ENCODE measurements at places on chromosomes 6 and 20. TPM values are rescaled to one million over a fixed set of nuclear protein-coding genes. Genes with fewer than 3 reads are reported as not detected.
A peak's percentile ranks its signal among the peaks of the same experiment; 100 is the strongest.

DNA sequence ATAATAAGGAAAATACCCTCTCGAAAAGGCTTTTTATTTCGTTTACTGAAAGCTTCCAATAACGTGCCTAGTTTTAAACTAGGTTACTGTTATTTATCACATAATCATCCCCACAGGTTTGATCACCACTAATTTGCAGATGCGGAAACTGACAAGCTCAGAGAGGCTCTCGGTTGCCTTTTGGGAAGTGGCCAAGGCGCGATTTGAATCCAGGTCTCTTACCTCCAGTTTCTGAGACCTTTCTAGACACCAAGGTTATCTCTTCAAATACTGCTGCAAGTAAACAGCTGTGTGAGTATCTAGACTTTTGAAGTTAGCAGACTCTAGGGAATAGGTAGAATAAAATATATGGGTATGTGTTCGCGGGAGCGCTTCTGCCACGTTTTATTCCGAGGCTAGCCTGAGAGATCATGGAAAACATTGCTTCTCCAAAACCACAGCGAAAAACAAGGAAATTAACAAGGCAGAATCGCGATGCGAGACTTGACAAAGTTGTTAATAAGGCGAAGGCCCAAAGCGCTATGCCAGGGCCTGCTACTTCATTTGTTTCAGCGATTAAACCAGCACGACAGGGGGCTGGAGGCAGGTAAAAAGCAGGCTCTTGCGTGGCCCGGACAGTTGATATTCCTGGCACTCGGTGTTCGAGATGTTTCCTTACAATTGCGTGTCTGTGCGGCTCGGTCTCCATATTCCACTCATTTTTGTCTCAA is 1.8 kb upstream of the JARID2 start:
- peak; percentile 14 for DNase-seq

- no peak for DNase-seq
Measured at GRCh38 chr6:106005954-106006353, 80.2 kb upstream of the PRDM1 start.

DNA sequence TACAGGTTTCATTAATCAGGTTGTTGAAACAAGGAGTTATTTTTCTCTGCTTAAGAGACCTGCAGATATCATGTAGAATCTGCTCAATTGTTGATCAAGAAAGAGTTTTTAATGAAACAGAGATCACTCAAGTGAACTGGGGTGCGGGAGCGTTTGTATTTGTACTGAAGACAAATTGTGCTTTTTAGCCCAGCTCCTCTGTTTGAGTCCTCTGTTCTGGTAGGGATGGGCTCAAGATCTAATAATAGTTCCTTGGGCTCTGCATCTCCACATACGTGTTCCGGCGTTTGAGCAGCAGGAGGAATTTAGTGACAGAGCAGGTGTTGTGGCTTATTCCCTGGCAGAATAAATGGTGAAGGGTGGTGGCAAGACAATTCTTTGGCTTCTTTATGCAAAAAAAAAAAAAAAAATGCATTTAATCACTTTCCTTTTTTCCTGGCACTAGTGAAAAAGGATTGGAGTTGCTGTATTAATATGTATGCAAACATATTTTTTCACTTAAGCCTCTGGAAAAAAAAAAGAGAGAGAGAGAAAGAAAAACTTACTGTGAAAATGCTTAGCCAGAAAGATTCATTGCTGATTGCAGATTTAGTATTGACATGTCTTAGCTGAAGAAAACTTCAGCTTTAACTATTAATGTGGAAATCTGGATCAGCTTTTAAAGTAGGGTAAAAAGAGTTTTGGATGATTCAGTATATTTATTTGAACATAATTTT is 4.0 kb downstream of the CITED2 start:
- DNase-seq = peak; percentile 63

CCN6 gene
- not detected for total RNA-seq

- DNase-seq = peak; percentile 10
Measured at GRCh38 chr6:52975580-52975979, 19.5 kb downstream of the GSTA4 start.

DNA sequence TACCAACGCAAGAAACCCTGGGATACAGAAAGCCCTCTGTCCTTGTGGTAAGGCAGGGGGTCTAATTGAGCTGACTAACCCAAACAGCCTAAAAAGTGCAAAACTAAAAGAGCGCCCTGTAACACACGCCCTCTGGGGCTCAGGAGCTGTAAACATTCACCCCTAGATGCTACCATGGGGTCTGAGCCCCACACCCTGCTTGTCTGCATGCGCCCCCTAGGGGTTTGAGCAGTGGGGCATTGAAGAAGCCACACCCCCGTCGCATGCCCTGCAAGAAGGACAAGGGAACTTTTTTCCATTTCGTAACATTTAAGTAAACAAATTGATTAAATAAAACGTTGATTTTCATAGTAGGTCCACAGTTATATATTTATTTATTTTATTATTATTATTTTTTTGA is 616.9 kb upstream of the MAN1A1 start:
- no peak for DNase-seq

DNA sequence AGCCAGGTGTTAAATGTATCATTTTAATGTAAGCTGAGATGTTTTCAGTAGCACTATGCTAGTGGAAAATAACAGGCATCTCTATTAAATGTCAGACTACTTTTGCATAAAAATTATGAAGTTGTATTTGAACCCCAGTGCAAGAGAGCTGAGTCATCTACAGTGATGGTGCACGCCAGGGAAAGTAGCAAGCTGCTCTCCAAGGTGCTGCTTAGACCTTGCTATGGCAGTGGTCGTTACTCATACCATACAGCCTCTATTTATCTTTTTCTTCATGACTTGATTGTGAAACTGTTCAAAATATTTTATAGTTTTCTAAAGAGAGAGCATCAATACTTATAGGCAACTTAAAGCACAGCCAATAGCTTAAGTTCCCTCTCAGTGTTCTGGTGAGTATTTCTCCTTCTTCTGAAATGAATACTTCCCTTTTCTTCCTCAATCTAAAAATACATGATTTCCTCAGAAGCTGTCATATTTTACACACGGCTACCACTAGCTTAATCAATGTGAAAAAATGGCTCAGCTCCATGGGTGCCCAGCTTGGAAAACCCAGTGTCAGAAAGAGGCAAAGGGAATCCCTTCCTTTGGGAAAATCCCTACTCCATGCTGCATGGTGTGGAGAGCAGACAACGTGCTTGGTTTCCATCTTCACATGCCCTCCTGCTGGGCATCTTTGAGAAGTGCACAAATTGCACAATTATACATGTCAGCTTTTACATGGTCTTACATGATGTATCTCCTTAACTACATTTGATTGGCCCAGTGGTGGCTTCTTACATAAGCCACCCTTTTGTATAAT is 105.6 kb downstream of the ELOVL4 start:
- no peak for DNase-seq

BHLHE23 gene
- not detected for total RNA-seq

ATRN gene
- 9.0 TPM for total RNA-seq

- no peak for DNase-seq
Measured at GRCh38 chr6:149513915-149514314, 29.1 kb upstream of the ZC3H12D start.

DNA sequence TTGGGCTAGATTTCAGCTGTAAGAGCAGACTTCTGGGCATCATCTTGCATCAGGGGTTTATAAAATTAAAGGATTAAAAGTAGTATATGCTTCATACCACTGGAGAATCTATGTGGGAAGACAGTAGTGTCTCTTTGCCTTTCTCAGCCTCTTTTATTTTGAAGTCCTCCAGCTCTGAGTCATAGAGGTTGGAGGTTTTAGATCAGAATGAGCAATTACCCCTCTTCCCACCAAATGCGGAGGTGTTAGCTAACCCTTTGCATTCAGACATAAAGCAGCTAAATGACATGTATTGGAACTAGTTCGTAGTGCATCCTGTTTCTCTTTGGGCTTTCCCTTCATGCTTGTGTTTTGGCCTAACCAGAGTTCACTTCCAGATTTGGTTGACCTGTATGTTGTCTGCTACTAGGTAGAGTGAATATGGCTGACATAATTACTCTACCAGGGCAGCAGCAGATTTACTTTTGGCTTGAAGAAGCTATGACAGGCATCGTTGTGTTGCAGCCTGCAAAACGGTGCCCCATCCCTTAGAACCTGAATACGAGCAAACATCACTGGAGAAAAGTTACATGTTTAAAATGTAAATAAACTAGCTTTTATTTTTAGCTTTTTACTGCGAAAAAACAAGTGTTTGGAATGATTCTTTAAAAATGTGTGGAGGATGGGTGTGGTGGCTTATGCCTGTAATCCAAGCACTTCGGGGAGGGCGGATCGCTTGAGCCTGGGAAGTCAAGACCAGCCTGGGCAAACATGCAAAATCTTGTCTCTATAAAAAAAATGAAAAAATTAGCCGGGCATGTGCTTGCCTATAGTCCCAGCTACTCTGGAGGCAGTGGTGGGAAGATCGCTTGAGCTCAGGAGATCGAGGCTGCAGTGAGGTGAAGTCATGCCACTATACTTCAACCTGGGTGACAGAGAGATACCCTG is 82.2 kb downstream of the MYO6 start:
- no peak for DNase-seq

DNA sequence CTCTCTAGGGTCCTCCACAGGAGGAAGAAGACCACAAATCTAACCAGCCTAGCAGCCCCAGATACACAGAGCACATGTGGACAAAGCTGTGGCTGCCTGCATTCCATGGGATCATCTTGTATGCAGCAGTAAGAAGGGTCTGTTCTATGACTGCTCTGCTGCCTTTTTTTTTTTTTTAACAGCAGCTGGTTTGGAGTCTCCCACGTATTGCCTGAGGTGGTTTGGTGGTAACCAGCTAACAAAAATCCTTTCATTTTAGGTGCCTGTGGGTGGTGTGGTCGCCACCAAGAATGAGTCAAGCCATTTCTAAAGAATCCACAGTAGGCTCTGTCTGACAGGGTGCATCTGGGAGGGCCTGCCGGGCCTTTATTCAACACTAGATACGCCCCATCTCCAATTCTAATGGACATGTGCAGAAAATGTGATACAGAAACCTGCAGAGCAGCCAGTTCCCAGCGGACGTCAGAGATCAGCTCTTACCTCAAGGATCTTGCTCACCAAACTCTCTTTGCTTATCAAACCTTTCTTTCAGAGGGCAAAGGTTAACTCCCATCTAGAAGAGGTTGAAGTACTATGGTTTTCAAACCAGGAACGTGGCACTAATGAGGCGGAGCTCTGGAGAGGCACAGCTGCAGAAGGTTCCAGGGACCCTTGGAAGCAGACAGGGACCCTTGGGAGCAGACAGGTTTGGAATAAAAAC is 32.0 kb downstream of the GNAS-AS1 start:
- DNase-seq = no peak

GRCh38 chr6:124027392-124027791 is 223.7 kb downstream of the NKAIN2 start:
- no peak for DNase-seq

MEI4 gene
- not detected for total RNA-seq

PSMG4 gene
- 53.9 TPM for total RNA-seq

- no peak for DNase-seq
Measured at GRCh38 chr6:19391926-19392325, 445.2 kb upstream of the ID4 start.

DNA sequence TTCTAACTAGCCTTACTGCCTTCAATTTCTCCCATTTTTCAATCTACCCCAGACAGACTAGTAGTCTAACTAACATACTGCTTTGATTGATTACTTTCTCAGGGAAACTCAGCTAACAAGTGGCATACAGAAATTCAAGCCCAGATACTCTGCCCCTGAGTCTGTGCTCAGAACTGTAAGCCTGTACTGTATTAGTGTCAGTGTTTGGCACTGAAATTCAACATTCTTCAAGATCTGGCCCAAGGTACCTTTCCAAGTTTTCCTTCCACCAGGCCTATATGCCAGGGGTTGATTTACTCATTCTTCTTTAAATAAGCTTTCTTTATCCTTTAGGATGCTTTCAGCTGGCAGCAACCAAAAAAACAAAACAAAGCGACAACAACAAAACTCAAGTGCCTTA is 433.2 kb upstream of the MARCKS start:
- no peak for DNase-seq

DNA sequence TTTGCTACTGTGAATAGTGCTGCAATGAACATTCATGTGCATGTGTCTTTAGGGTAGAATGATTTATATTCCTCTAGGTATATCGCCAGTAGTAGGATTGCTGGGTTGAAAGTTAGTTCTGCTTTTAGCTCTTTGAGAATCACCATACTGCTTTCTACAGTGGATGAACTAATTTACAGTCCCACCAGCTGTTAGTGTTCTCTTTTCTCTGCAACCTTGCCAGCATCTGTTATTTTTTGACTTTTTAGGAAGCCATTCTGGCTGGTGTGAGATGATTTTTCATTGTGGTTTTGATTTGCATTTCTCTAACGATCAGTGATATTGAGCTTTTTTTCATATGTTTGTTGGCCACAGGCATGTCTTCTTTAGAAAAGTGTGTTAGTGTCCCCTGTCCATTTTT is 40.0 kb downstream of the PLG start:
- no peak for DNase-seq

GRCh38 chr20:7240490-7240889 is 473.0 kb downstream of the BMP2 start:
- DNase-seq = no peak

PPIL4 gene
- 24.2 TPM for total RNA-seq

FAM8A1 gene
- total RNA-seq = 1.0 TPM

DNA sequence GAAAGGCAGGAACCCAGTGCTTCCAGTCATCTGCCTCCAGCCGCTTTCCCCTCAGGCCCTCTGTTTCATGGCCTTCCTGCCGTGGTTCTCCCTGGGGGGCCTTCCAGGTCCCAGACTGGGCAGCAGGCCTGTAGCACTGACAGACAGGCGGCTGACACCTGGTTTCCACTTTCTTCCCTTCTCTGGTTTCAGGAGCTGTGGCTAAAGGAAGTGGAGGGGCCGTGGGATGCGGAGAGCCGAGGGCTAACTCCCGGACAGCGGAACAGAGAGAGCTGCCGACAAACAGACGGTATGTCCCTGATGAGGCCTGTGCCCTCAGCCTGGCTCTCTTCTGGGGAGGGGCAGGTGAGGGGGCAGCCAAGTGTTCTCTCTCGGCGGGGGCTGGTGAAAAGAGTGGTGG is 12.5 kb downstream of the LRRC73 start:
- DNase-seq = no peak

- DNase-seq = no peak
Measured at GRCh38 chr6:55100686-55101085, 73.6 kb upstream of the HCRTR2 start.

DNA sequence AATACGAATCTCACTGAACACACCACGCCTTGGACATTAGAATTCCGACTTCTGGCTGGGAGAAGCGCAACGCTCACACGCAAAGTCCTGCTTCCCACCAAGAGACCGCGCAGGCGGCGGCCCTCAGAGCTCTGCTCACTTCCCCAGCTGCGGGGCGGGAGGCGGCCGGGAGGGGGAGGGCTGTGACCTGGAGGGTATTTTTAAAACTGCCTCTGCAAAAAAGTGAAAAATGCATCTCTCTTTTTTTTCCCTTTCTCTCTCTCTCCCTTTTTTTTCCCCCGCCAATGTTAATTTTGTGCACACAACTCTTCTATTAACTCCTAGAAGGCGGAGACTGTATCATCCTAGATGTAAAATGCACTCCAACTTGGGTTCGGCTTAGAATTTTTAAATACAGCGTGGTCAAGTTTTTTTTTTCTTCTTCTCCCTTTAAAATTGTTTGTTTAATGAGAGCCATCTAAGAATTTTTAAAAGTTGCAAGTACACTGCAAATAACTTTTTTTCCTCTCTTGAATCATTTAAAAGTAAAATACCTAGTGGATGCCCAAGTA is 66.4 kb downstream of the STX11 start:
- DNase-seq = no peak

Measured in Caki2 (cell line).